Effector memory CD4-positive, alpha-beta T cell (primary cell): ENCODE measurements at places on chromosomes 16 and 17.

DNA sequence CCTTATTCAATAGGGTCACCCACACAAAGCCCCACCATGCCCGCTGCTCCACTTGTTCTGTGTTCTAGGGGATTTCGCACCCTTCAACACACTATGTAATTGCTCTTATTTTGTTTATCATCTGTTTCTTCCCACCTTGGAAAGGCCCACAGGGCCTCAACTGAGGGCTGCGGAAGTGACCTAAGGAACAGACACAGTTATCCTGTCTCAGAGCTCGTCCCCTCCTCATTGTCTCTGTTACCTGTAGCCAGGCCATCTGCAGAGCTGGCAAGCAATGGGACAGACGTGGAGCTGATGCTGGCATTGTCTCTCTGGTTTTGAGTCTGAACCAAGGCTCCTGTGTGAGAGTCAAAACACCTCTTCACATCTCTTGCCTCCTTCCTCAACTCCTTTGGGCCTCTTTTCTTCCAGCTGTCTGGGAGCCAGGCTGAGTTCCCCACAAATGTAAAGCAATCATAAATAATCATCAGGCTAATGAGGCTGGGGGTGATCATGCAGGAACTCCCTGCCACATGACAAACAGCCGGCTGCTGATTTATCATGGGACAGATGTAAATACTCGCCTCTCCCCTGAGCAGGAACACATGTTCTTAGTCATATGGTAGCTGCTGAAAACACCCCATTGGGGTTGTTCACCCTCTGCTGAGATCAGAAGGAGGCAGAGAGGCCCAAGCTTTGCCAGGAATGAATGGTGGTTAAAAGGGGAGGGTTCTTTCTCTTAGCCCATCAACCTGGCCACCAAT, 71.9 kb downstream of the AXIN2 start:
- no peak for DNase-seq

DNA sequence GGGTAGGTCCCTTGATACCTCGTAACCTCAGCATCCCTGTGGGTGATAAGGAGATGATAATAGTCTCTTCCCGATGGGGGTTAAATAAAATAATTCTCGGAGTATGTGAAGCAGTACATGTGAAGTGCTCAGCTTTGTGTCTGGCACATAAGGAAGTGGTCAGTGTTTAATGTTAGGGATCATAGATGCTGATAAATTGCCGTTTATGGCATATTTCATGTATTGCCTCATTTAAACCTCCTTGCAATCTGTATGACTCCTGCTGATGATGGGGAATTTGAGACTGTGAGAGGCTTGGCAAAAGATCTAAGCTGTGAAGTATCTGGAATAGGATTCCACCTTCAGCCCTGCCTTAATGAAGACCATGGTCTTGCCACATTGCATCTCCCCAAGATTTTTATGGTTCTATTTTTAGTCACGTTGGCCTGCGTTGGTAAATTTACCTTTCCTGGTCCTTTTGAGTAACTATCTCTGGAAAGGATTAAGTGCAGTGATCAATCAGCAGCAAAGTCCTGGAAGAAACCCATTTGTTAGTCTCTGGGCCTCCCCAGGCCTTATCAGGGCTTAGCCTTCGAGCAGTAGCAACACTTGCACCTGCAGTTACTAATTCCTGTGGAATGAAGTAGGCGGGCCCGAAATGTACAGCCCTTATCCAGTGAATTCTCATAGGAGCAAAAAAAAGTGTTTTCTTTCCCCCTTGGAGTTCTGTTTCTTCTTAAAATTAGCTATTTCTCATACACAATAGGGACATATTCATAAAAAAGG, 144.9 kb downstream of the WWOX start:
- DNase-seq, result no peak

- DNase-seq, result no peak
Measured at GRCh38 chr17:30256756-30257506, 21.4 kb upstream of the SLC6A4 start.

GRCh38 chr17:144936-145670, 7.7 kb downstream of the SCGB1C2 start:
- DNase-seq, result no peak

GRCh38 chr16:69171325-69172084, 15.5 kb upstream of the SNTB2 start:
- DNase-seq, result no peak

GRCh38 chr17:37130984-37131446, 182.3 kb downstream of the AATF start:
- no peak for DNase-seq

- no peak for DNase-seq
Measured at GRCh38 chr16:75105306-75106061, 11.1 kb downstream of the LDHD start.

DNA sequence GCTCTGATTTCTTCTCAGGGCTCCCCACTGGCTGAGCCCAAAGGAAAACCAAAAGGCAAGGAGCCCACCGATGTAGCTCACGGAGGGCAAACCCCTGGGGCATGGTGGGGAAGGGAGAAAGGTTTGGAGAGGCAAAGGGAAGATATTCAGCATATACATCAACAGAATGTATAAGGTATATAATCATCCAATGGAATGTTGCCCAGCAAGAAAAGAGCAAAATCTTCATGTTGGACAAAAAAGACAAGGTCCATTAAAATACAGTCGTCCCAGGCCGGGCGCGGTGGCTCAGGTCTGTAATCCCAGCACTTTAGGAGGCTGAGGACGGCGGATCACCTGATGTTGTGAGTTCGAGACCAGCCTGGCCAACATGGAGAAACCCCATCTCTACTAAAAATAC, 1.6 kb downstream of the CPPED1 start:
- no peak for DNase-seq

DNA sequence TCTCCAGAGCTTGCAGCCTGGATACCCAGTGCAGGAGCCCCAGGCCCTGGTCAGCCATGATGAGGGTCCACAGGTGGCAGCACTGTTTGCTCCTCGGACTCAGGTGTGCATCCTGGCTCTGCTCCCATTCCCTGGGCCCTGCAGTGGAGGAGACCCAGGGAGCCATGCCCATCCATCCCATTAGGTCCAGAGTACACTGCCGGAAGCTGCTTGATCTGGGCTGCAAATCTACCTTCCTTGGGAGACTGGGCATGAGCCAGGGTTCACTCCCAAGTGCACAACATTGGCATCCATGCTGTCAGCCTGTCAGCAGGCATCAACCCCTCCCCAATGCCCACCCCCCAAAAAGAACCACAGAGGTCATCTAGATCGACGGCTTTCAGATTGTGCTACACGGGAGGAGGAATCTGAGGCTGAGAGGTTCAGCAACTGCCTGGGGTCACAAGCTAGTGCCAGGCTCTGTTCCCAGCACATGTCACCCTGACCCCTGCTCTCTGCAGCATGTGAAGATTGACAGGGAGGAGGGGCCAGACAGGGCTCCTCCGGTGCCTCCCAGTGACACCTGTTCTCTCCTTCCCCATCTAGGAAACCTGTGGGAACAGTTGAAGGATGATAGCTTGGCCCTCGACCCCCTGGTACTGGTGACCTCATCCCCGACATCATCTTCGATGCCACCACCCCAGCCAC, 15.7 kb downstream of the UNC119 start:
- DNase-seq, result no peak

DNA sequence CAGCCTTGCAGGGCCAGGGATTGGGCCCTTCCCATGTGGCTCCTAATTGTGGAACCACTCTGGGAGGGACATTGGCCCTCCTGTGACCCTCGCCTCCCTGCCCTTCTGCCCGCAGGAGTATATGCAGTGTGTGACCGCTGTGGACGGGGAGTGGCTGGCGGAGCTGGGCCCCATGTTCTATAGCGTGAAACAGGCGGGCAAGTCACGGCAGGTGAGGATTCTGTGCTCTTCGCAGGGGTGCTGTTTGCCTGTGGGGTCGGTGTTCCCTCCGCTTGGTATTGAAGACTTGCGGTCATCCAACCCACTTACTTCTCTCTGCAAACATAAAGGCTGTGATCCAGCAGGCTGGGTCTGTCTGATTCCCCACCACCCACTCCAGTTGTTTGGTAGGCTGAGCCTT, 15.7 kb downstream of the DHX38 start:
- DNase-seq, result no peak

GRCh38 chr17:29068818-29069217, 25.9 kb downstream of the PIPOX start:
- no peak for DNase-seq

DNA sequence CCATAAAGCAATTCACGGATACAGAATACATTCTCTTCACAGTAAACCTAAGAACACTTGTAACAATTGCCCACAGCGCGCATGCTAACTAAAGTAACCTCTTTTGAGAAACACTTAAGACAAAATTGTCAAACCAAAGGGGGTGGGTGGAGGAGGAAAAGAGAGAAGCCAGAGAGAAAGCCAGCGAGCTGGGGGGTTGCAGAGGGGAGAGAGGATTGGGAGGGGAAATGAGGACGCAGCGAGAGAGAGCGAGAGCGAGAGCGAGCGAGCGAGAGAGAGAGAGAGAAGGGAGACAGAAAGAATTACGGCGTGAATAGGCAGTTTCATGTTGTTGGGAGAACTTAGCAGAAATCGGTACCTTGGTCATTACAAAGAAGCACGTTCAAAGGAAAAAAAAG, 1.6 kb upstream of the HOXB7 start:
- DNase-seq, result no peak

GRCh38 chr16:5379954-5380353, 282.4 kb upstream of the EEF2KMT start:
- DNase-seq, result no peak

GRCh38 chr16:17437981-17438380, 32.8 kb downstream of the XYLT1 start:
- DNase-seq, result no peak

DNA sequence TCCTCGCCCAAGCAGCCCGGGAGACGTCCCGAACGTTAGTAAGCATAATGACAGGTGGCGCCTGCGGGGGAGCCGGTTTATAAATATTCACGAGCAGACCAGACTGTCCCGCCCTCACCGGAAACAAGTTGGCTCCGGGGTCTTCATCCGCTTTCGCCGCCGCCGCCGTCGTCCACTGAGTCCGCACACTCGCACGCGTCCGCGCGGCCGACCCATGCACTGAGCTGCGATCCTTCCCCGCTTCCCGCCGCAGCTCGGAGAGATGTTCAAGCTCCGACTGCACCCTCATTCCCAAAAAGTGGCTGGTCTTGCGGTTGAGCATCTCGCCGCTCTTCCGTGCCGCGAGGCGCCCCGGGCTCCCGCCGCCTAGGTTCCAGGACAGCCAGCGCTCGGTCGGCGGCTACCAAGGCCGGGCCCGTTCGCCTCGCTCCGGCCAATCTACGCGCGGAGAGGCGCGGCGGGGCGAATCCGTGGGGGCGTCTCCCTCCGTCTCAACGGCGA, 385 bp downstream of the CFAP119 start:
- DNase-seq, result no peak

- DNase-seq, result peak; percentile 53
Measured at GRCh38 chr16:47143677-47144558, at the start of gene NETO2. TSS of gene NETO2 (minus strand) at chr16:47143945. CDS start at chr16:47143612, 333 bp downstream.

- DNase-seq, result no peak
Measured at GRCh38 chr17:63644846-63645245, 22.6 kb downstream of the MAP3K3 start.

- no peak for DNase-seq
Measured at GRCh38 chr17:56230660-56231059, 77.4 kb downstream of the ANKFN1 start.

- no peak for DNase-seq
Measured at GRCh38 chr17:15892244-15892643, 52.7 kb upstream of the ADORA2B start.

DNA sequence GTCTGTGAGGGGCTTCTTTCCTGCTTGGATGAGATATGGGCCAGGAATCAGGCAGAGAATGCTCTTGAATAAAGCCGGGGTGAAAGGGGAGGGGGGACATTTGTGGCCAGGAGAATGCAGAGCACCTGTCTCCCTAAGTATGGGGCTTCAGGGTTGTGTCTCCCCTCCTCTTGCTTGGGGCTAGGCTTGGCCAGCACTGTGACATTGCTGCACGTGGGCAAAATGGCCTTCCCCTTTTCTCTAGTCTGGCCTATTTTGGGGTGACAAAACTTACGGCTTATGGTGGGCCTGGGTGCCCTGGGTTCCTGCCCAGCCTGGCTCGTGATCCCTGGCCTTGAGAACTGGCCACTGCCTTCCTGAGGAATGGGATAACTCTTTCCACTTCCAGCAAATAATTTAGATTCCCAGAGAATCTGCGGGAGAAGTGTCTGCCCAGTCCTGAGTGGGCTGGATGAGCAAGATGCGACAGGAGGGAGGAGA, 5.6 kb downstream of the NFE2L1 start:
- DNase-seq, result no peak

DNA sequence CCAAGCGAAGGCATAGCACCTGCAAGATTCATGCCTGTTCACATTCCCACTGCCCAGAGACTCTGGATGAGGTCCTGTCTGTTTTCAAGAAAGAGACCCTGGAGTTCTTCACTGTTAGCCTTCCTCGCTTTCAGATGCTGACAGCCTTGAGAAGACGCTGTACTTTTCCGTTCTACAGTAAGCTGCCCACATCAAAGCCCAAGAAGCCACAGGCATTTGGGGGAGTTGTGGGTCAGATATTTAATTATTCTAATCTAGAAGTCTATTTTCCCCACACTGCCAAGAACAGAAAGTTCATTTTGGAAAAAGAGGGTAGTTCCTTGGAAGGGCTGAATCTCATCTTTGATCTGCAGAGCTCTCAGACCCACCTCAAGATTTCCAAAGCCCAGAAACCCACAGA, 127.9 kb downstream of the AXIN2 start:
- DNase-seq, result no peak

DNA sequence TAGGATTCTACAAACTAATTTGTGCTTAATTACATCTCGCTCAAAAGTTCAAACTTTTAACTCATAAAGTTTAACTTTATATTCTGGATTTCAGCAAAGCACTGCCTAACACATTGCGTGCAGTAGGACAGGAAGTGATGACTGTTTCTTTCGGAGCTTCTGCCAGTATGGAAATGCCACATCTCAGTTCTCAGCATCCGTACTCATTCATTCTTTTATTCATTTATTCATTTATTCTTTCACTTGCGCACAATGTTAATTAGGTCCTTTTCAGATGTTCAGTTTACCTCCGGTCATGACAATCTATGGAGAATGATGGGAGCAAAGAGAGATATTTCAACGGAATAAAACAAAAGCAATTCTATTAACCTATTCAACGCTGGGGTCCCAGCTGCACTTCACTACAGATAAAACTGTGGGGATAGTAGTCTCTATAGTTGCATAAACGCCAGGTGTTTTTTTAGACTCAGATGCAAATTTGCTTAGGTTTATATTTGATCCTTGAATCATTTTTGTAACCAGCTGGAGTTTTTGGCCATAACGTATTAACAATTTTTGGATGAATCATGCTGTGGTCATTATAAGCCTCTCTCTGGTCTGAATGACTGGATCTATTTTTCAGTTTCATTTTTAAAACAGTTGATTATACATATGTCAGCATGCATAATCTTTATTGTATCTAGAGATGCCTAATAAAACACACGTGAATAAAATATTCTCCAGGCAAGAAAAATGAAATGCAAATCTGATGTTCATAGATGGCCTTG, 143.9 kb downstream of the KCNJ2 start:
- no peak for DNase-seq

- DNase-seq, result no peak
Measured at GRCh38 chr17:47851764-47852112, 775 bp upstream of the SP6 start.
